ENCODE measurements at places on chromosomes 2 and 18.

DNA sequence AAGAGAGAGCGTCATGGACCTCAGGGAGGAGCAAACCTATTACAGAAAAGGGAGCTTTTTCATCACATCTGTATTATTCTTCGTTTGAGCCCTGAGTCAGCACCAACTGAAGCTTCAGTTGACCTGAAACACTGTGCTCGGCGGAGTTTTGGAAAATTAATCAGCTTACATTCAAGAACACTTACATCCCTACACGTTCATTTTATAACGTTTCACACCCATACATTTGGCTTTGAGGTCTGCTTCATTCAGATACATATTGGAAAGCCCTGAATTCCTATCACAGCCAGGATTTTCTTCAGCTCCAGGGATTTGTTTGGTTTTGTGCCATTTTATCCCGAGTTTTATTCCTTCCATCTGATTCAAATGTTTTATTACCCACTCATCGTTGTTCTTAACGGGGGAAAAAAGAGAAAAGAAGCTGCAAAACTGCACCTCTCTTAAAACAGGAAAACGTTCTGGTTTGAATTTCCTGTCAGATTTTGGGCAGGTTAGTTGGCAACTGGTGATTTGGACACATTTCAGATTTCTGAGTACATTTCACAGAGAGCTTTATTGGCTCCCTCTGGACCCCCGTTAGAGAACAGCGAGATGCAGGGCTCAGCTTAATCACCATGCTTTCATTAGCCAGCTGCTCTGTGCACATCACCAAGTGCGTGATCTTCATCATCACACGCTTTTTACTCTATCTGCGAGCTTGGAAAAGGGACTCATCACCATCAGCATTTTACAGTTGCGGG, 88.8 kb downstream of the CDC42EP3 start:
- peak; percentile 63 for DNase-seq

DNA sequence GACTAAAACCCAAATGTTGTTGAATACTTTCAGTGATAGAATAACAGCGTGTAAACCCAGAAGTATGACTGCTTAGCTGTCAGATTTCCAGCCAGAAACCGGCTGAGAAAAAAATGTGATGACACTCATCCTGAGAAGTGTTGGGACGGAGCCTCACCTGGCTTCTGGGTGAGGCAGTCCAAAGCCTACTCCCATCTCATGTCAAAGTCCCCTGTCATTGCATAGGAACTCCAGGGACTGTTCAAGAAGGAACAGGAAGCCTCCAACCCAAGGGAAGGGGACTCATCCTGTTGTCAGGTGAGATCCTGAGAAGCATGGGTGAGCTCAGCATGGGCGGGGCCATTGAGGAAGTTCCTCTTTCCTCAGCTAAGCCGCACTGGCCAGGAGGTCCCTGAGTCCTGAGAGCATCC, 11.3 kb upstream of the CHRNA1 start:
- DNase-seq, result peak; percentile 44

- no peak for DNase-seq
These were observed 95.7 kb downstream of the B3GNT2 start for GRCh38 chr2:62291517-62292137.

DNA sequence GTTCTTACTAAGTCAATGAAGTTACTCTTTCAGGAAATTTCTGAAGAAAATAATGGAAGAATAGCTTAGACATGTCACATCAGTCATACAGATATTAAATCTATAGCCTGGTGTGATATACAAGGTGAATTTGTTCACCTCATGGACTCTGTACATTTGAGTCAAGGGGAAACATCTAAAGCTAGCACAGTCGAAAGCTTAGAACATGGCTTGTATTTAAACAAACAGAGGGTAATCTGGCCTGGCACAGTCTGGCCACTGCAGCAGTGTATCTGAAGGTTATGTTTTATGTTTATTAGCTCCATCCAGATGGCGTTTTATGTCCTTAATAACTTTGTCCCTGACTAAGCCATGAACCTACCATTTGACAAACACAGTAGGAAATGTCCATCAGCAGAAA, 817.3 kb downstream of the SATB2 start:
- DNase-seq, result no peak

DNA sequence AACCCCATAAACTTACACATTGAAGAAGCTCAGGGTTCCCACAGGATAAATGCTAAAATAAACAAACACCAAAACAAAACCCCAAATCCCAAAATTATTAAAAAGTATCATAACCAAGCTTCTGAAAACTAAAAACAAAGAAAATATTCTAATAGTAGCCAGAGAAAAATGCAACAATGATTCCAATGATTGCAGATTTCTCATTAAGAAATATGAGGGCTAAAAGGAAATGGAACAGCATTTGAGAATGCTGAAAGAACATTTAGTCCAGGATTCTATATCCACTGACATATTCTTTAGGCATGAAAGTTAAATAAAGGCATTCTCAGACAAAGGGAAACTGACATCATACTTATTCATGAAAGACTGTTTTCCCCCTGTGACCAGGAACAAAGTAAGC, 212.4 kb downstream of the SLC4A10 start:
- DNase-seq, result no peak

DNA sequence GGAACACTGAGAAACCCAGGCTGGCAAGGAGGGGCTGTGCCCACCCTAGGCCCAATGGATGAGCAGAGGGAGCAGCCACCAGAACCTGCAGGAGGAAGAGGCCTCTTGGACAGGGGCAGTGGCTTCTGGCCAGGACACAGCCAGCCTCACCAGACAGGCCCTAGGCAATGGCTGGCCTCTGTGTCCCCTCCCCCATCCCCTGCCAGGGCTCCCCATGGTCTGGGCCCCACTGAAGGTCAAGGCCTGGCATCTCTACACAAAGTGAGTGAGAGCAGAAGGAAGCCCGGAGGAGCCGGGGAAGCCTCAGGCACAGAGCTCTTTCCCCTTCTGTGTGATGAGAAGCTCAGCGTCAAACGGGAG, 6.3 kb downstream of the PRLH start:
- DNase-seq, result no peak

GRCh38 chr2:143877876-143878530, 641.9 kb downstream of the ZEB2 start:
- no peak for DNase-seq

DNA sequence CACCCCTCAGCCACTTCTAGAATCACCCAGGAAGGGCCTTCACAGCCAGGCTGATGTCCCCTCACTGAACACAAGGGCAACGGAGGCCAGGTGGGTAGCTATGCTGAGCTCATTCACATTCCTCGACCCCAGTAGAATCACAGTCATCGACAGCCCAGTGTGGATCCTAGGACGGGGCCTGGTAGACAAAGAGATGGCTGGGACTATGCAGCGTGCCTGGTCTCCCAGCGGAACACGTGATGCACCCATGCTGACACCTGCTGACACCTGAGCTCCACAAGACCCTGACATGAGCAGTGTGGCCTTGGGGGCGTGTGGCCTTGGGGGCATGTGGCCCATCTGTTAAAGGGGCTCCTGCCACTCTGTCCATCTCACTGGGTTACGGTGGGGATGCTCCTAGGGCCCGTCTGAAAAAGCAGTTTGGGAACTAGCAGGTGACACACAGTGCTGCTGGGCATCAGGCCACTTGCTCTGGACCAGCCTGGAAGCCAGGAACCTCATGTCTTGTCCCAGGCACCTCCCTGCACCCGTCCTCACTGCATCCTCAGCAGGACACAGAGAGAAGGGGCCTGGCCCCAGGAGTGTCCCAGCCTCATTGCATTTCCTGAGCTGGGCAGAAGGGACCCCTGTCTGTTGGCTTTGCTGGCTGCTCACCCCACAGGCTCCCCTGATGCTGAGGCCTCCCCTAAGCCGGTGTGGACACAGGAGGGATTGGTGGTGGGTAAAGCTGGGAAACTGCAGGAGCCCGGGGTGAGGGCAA, 9.7 kb downstream of the ECEL1 start:
- DNase-seq, result no peak

- peak; percentile 65 for DNase-seq
These were observed 570.1 kb upstream of the SYT4 start for GRCh38 chr18:43847164-43848091.

DNA sequence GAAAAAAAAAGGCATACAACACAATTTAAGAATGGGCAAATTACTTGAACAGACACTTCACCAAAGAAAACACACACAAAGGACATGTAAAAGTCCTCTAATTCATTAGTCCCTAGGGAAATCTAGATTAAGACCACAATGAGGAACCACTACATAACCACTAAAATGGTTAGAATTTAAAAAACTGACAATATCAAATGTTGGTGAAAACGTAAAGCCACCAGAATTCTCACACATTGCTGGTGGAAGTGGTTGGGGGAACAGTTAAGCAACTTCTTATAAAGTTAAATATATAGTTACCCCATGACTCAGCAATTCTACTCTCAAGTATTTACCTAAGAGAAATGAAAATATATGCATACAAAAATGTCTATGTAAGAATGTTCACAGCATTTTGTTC, 11.8 kb downstream of the RTN4 start:
- peak; percentile 44 for DNase-seq

- DNase-seq, result no peak
These were observed 49.1 kb downstream of the KDM3A start for GRCh38 chr2:86490245-86490644.

- DNase-seq, result no peak
These were observed 93.5 kb downstream of the SLC4A3 start for GRCh38 chr2:219720956-219721355.

DNA sequence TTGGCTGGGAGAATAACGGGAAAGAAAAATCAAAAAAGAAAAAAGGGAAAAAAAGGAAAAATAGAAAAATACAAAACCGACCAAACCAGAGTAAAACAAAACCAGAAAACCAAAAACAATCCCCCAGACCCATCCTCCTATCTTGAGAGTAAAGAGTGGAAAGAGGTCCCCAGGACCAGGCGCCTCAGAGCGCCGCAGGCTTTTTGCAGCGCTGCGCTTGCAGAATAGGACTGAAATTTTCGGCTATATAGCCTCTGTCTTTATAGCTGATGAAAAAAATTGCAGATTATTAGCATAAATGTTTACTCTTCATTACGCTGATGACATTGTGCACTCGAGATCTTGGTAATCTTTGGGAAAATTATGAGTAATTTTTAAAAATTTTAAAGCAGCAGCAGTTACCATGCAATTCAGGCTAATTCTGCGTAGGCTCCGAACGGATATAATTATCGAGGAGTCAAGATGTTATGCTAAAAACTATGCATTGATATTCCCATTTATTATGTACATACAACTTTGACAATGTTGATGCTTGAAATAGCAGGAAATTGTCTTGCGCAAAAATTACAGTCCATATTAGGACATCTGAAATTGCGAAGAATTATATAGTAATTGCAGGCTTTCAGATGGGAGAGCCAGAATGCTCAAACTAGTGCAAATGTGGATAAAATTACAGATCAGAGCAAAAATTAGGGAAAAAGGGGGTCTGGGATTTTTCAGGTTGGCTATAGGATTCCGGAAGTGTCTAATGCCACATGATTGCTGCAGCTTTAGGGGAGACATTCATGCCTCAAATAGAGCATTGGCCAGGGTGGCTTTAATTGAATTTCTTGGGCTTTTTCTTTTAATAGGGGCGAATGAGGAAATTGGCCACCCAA, 8.3 kb downstream of the DLX1 start:
- no peak for DNase-seq

DNA sequence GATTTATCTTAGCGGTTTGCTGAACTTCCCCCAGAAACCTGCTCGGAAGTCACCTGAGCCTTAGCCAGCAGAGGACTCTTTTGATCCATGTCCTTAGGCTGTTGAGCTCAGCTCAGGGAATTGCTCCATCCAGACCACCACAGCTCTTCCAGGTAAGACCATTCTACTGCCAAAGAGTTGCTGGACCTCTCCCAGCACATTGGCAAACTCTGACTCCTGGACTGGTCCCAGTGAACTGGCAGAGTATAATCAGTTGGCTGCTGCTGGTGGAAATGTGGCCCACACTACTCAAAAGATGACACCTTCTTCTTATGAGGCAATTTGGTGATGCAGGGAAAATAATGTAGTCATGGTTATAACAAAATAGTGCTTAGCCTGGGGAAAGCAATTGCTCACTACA, 308.8 kb upstream of the FIGN start:
- no peak for DNase-seq

DNA sequence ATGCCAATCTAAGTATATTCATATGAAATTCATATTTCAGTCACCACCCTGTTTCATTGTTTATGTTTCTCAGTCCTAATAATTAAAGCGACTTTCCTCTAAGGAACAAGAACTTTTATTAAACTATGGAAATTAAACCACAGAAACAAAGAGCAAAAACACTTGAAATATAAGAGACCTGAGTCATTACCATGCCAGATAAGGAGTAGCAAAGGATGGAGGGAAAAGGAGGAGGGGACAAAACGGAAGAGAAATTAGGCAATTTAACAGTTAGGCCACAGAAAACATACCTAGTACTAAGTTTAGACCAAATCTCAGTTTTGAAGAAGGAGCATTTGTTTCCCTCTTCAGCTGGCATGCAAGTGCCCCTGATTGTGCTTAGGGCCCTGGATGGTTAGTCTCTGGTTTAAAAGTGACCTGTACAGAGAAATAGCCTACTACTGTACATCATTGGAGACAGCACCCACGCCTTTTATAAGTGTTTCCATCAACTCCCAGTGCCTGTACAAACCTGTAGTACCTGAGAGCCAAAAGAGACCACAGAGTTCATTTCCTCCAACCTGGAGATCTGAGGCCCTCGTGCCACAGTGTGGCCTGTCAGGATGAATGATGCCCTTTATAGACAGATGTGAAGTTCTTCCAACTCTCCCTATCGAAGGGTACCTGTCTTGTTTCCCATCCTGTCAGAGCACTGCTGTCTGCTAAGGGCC, 74.5 kb downstream of the SPATS2L start:
- peak; percentile 78 for DNase-seq
